ENCODE measurements at places on chromosomes 11 and 22. TPM values are rescaled to one million over a fixed set of nuclear protein-coding genes. Genes with fewer than 3 reads are reported as not detected.

- no peak for DNase-seq
These were observed 241.6 kb downstream of the ST3GAL4 start for GRCh38 chr11:126597041-126597440.

GRCh38 chr11:61897387-61898246, 6.3 kb upstream of the FADS3 start:
- peak; percentile 79 for DNase-seq

The FIBIN gene
- total RNA-seq = not detected

- no peak for DNase-seq
These were observed 38.2 kb downstream of the CSRP3 start for GRCh38 chr11:19163617-19164016.

The TMPRSS4 gene
- not detected for total RNA-seq

- DNase-seq = no peak
These were observed 10.2 kb downstream of the CCDC34 start for GRCh38 chr11:27352781-27353180.

- DNase-seq = no peak
These were observed 25.6 kb upstream of the PARVG start for GRCh38 chr22:44155115-44155514.

- no peak for DNase-seq
These were observed 44.5 kb downstream of the RTL6 start for GRCh38 chr22:44453441-44454112.

The FGF19 gene
- total RNA-seq = not detected

The RFPL1 gene
- total RNA-seq = not detected

- peak; percentile 58 for DNase-seq
These were observed 1.9 kb downstream of the NEAT1 start for GRCh38 chr11:65424205-65425104.

DNA sequence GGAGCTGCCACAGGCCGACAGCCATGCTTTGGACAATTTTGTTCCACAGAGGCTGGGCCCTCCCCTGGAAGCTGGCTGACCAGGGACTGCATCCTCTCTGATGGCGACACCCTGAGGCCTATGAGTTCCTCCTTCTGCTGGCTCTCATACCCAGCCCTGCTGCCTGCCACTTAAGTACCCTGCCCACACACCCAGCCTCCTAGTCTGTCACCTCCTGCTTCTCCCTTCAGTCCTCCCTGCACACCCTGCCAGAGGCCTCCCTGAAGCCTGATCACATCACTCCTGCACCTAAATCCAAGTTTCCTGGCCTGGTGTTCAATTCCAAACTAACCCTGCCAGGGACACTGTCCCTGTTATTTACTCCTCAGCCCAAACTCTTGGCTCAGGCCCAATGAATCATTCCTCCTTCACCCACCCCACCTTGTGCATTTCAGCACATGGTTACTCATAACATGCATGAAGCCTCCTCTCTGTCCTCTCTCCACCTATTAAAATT, 136.7 kb upstream of the NECTIN1 start:
- DNase-seq = no peak

DNA sequence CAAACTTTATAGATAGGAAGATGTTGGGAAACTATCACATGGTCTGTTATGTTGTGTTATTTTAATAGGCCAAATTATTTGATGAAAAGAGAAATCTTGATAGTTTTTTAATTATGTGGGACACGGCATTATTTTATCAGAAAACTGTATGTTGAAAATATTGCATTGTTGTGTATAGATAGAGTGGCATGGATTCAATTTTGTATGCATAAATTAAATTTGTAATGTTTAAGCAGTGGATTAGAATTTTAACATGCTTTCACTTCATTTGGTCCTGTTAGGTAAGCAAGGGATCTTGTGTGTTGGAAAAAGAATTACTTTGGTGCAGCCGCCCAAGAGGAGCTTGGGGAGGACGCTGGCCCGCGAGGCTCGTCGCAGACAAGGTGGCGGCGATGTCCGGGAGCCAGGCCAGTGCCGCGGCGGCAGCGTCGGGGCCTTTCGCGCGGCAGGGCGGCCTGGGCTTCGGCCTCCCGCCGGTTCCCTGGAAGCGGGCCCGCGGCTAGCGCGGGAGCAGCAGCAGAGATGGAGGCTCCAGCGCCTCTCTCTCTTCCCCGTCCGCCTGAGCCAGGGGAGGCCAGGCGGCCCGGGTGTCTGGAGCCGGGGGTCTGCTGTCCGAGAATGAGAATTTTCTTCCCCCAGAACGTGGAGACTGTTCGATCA, 82.7 kb downstream of the GGT1 start:
- DNase-seq = no peak

The AIFM3 gene
- total RNA-seq = 0.25 TPM

GRCh38 chr22:26416256-26416655, 12.8 kb upstream of the ASPHD2 start:
- DNase-seq = no peak

GRCh38 chr11:118820412-118821357, 29.7 kb upstream of the DDX6 start:
- DNase-seq = no peak

DNA sequence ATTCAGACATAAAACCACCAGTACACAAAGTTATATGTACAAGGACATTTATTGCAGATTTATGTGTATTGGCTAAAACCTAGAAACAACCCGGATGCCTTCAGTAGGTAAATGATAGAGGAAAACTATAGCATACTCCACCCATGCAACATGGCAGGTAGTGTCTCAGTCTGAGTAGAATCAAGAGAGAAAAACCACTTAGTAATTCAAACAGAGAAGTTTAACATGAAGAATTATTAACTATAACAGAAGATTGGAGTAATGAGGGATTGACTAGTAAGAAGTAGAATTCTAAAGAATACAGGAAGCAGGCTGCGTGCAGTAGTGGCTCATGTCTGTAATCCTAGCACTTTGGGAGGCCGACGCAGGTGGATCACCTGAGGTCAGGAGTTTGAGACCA, 16.2 kb upstream of the SPTY2D1 start:
- DNase-seq = no peak

DNA sequence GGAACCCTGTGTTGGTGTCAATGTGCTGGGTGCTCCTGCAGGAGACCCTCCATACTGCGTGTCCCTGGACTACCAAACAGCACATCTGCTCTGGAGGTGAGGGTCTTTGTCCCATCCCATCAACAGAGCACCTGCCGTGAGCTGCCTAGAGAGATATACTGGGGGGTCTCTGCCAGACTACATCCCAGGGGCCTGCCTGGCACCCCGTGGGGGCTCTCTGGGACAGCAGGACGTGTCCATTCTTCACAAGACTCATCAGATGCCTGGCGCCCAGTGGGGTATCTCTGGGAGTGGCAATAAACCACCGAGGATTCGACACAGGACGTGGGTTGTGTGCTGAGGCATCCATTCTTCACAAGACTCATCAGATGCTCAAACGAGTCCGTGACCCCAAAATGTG, 42.7 kb downstream of the SHANK2 start:
- no peak for DNase-seq

DNA sequence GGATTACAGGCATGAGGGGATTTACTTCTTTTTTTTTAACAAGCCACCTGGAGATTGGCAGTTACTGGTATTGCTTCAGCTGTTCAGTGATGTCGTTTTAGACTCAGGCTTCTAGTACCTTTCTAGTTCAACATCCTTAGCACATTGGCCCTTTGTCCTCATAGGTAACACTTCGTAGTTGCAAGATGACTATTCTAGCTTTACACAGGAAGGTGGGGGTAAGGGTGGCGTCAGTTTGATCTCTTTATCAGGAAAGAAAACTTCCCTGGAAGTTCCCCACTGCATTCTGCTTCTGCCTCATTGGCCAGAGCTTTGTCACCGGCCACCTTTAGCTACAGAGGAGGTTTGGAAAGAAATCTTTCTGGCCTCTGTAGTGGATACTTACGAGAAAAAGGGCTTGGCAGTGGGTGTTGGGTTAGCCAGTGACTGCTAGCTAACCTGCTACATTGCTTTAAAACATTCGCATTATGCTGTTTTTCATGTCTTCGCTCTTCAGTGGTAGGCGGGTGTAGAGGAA, 40.7 kb downstream of the SFI1 start:
- peak; percentile 16 for DNase-seq

GRCh38 chr11:57390535-57390934, at the start of gene PRG2:
PRG2 (minus strand) TSS chr11:57390650; CDS start chr11:57389944, 706 bp downstream.
- DNase-seq = no peak

- DNase-seq = no peak
These were observed 154.3 kb downstream of the NXPE2 start for GRCh38 chr11:114832532-114833125.

GRCh38 chr11:33451364-33451763, 194.2 kb downstream of the HIPK3 start:
- DNase-seq = no peak

DNA sequence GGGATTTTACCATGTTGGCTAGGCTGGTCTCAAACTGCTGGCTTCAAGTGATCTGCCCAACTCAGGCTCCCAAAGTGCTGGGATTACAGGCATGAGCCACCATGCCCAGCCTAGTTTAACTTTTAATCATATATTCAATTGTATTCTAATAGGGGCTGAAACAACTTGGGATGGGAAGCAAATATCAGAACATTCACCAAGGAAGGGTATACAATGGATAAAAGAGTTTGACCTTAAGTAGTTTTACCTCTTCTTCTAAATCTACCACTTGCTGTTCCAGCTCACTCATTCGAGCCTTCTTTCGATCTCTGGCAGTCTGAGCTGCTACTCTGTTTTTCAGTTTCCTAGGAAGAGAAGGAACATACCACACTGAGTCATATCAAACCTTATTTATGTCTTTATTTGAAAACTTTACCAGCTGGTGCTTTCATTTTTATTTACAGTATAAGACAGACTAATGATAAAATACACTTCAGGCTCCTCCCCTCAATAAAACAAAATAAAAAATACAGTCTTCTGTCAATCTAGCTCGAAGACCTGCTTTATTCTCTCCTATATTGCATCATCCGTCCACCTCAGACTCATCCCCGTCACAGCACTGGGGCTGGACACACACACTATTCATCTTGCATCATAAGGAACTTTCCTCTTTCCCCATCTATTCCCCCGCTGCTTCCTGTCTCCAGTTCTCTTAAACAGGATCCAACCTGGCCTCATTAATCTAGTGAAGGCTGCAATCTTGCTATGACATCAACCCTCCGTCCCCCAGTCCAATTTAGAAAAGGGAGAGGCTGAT, 1.4 kb downstream of the XBP1 start:
- no peak for DNase-seq

- DNase-seq = no peak
These were observed 4.9 kb downstream of the TSKU start for GRCh38 chr11:76787911-76788596.

DNA sequence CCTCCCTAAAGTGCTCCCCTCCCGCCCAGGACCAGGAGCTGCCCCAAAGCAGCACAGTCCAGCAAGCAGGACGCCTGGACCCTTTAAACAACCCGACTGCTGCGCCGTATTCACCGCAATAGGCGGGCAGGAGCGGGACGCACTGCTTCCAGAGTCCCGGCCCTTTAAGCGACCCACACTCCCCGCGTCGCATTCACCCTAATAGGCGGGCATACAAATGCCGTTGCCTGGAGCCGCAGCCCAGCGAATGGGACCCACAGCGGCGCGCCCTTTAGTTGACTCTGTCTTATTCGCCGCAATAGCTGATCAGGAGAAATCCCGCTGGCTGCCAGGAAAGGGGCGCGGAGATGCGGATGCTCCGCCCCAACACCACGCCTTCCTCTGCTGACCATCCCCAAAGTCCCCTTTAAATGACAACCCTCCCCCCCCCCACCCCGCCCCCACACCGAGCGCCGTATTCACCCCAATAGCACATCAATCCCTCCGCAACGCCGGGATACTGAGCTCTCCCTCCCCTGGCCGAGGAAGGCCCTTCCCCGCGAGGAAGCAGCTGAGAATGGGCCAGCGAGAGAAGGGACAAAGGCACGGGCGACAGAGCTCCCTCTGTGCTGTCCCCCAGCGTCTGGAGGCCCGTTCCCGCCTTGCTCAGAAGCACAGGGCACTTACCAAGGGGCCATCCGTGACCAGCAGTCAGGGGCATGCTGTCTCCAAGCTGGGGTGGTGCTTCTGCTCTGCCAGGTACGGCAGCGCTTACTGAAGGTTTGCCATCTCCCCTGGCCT, 4.7 kb downstream of the OSBPL5 start:
- peak; percentile 30 for DNase-seq

DNA sequence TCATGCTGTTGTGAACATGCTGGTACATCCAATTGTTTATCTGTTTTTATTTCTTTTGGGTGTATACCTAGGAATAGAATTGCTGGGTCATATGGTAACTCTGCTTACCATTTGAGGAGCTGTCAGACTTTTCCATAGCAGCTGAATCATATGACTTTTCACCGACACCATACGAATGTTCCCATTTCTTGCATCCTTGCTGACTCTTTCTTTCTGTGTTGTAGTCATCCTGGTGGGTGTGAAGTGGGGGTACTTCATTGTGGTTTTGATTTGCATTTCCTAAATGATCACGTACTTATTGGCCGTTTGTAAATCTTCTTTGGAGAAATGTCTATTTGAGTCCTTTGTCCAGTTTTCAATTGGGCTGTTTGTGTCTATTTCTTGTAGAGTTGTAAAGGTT, 26.5 kb downstream of the ATXN10 start:
- no peak for DNase-seq

DNA sequence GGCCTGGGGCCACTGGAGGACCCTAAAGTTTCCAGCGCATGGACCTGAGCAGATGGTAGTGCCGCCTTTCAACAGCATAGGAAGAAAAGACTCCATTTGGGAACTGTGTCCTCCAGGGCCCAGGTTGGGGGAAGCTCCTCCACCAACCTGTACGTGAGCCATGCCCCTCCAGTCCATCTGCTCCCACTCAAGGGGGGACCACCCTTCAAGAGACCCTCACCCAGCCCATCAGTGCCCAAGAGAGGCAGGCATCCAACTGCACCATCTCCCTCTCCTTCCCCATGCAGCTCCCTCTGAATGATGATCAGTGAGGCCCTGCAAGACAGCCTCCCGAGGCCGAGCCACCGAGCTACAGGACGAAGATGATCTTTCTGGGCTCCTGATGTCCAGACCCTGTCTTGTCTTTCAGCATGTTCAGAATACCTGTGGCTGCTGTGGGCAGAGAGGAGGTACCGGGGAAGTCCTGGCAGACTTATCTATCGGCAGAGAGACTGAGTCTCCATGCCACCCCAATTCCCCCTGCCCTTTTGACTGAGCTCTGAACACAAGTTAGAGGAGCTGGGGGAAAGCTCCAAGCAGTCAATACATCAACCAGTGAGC, 25.0 kb upstream of the JAM3 start:
- no peak for DNase-seq

Data from activated CD4-positive, alpha-beta T cell treated with anti-CD3 and anti-CD28 coated beads, Interleukin-2, amount 10 ng/mL, durations not matched to agents 7 days and 5 days (primary cell).